NAMALWA (cell line): ENCODE measurements at places on chromosomes 11 and 22.

DNA sequence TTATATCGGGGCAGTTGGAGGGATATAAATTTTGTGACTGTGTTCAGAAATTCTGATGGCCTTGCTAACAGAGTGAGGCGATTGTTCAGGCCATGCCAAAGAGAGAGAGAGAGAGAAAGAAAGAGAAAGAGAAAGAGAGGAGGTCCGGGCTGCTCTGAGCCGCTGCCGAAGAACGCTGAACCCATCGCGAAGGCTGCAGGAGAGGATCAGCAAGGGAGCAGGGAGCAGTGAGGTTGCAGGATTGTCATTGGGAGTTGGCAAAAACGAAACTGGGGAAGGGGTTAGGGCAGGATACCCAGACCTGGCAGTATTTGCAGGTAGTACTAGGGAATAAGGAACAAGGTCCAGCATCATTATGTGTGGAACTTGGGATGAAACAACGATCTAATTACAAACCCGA is 537.1 kb downstream of the INSC start:
- no peak for DNase-seq

- peak; percentile 82 for DNase-seq
Measured at GRCh38 chr22:30444632-30445437, 19.3 kb downstream of the MTFP1 start.

DNA sequence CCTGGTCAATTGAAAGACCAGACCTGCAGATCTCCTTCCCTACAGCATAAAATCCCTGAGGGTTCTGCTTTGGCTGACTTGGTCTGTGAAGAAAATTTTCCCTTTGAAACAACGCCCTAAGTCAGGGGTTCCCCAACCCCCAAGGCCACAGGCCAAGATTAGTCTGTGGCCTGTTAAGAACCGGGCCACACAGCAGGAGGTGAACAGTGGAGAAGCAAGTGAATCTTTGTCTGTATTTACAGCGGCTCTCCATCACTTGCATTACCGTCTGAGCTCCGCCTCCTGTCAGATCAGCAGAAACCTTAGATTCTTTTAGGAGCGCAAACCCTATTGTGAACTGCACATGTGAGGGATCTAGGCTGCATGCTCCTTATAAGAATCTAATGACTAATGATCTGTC is 38.2 kb downstream of the CCDC83 start:
- no peak for DNase-seq

GRCh38 chr11:75083217-75083605 is 13.5 kb downstream of the OR2AT4 start:
- no peak for DNase-seq

DNA sequence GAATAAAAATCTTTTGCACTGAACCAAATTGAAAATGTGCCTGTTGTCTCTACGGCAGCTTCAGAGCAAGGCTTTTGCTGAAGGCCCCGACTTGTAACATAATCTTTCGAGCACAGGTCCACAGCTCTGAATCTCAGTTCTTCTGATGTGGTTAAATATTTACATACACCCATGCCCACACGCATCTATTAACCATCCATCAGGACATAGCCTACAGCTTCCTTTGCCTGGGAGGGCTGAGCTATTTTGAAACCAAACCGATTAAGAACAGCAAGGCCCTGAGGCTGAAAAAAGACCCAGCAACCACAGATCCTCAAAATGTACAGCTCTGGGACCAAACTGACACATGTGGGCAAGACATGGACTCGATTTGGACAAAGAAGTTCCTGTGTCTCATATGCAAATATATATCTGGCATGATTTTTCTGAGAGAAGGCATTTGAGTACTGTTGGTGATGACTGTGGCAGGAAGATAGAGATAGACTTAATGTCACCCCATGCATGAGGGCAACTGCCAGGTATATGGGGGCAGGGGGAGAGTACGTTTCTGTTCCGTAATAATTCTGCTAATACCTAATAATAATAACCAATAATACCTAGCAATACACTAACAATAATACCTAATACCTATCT is 322.7 kb upstream of the PLET1 start:
- no peak for DNase-seq

DNA sequence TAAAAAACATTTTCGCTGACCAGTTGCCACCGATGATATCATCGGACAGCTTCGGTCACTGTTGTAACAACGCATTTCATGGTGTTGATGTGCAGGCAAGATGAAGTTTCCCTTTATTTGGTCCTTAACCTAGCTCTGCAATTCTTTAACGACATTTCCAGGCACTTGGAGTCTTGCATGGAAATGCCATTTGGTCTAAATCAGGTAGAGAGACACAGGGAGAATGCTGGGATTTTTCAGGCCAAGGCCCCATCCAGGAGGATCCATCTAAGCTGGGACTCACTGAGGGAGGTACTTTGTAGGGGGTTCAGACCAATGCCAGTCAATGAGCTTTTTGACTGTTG is 121.5 kb upstream of the RCN1 start:
- no peak for DNase-seq

DNA sequence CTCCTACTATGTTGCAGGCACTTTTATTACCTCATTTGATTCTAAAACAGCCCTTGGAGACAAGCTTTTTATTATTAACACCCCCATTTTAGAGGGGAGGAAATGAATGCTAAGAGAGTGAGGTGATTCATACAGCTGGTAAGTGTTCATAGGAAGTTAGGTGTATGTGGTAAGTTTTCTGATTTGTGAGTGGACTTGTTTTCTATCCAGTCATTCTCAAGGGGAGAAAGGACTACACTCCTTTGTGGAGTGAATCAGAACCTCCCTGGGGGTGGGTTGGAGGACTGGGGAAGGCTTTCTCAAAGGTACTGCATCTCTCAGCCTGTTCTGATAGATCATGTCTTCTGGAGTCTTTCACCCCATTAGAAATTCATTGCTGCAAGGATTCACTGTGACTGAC is 23.5 kb downstream of the PKNOX2 start:
- DNase-seq: no peak
